Epithelial cell of esophagus (primary cell): ENCODE measurements at places on chromosomes 1 and 21.

- DNase-seq, result no peak
Observed at GRCh38 chr1:237664348-237664747, 226.4 kb downstream of the ZP4 start.

DNA sequence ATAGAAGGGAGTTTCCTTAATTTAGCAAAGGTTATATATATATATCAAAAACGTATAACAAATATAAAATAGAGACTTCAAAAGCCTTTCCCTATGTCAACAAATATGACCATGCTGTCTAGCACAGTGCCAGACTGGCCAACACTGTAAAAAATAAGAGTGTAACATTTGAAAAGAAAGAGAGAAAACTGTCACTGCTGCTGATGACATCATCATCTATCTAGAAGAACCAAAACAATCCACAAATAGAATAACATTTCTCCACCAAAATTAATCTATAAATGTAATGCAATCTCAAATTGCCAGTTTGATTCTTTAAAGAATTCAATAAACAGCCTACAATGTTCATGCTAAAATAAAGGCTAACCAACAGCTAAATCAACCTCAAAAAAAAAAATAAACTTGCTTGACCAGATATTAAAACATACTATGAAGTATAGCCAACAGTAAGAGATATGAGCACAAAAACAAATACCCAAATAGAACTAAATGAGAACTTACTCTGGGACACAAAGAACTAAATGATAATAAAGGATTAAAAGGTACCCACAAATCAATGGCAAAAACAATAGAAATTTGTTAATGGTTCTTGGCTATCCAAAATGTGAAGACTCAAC is 50.2 kb downstream of the ENAH start:
- no peak for DNase-seq

DNA sequence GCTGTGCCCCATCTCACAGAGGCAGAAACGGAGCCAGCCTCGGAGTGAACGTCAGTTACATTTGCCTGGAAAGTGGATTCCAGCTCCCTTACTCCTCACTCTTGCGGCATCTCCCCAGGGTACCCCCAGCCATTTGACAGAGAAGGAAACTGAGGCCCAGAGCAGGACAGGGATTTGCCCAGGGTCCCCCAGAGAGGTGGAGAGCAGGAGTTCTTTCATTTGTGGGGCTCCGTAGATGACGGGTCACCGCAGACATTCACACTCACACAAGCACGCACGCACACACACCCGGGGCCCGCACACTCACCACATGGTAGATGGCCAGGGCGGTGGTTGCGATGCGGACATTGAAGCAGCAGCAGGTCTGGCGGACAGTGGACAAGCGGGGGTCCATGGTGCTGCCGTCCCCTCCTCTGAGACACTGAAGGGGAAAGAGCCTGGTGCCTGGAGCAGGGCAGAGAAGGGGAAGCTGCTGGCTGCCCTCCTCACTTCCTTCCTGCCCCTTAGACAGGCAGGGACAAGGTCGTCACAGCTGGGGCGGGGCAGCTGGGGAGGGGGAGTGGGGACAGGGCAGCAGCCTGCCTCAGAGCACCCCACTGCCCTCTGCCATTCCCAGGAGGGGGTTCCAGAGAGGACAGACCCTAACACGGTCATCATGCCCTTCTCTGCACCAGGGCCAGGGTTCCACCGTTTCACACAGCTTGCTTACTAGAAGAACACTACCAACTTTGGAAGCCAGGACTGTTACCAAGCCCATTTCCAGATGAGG is at the start of gene LAPTM5:
Gene LAPTM5 (minus strand): TSS at position 423 of the 769 bp plus-strand sequence. CDS start 29 bp downstream, at position 394.
- no peak for DNase-seq

GRCh38 chr1:212656730-212657129 is 42.9 kb downstream of the BATF3 start:
- peak; percentile 26 for DNase-seq

DNA sequence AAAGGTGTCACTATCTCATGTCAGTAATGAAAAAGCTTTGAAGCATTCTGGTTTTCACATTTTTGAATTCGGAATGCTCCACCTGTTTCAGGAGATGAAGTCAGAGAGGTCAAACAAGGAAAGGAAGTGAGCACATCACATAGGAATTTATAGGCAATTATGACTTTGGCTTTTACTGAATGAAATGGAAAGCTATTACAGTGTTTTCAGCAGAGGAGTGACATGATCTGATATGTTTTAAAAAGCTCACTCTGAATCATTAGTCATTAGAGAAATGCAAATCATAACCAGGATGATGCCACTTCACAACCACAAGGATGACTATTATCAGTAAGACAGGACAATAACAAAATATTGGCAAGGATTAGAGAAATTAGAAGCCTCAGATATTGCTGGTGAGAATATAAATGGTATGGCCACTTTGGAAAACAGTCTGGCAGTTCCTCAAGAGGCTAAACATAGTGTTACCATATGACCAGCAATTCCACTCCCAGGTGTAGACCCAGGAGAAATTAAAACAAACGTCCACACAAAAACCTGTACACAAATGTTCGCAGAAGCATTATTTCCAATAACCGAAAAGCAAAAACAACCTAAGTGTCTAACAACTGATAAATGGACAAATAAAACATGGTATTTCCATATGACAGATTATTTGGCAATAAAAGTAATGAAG is 7.5 kb downstream of the TAF1A start:
- peak; percentile 81 for DNase-seq

- DNase-seq, result no peak
Observed at GRCh38 chr1:1432274-1432950, 3.1 kb upstream of the VWA1 start.

- no peak for DNase-seq
Observed at GRCh38 chr1:67166196-67166595, at the start of gene IL23R. Gene IL23R (plus strand): TSS chr1:67166454. CDS start chr1:67168121, 1,667 bp downstream.

GRCh38 chr1:223338811-223339746 is 24.9 kb downstream of the SUSD4 start:
- DNase-seq, result no peak

GRCh38 chr21:16532840-16533239 is 803.1 kb downstream of the USP25 start:
- peak; percentile 46 for DNase-seq

DNA sequence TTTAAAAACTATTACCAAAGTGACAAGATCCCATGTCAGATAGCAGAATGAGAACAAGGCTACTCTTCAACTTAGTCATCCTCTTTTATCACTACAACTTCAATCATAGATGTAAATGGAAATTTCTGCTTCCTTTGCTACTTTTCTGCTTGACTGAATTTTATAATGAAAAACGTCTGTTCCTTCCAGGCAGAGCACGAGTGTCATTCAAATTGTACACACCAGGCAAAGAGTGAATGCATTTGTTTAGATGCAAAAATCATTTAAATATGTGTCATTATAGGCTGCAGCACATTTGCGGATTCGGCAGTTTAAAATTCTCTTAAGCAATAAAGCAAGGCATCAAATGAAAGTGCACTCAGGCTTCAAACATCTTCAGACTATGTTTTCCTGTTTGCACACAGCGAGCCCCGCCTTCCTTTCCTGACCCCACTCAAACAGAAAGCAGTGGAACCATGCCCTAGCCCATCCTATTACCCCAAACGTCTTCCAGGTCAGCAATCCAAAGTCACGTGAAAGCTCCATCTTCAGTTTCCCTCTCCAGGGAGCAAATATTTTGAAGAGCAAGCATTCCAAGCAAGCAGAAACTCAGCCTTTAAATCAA is 99.6 kb downstream of the APP start:
- peak; percentile 29 for DNase-seq

DNA sequence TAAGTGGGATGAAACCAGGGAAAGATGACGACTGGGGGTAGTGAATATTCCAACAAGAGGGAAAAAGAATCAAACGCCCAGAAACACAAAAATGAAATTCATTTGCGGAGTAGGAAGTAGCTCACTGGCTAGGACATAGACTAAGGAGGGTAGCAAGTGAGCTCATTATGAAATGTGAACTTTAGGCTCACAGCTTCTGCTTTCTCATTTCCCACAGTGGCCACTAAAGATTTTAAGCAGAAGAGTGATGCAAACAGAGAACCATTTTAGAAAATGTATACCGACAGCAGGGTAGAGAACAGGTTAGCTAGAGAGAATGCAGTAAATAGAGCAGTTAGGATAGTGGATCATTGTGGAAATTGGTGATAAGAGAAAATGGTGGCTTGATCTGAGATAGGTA is 3.5 kb downstream of the CD48 start:
- no peak for DNase-seq

- DNase-seq, result peak; percentile 13
Observed at GRCh38 chr1:210294999-210295745, 33.5 kb upstream of the HHAT start.

- DNase-seq, result peak; percentile 62
Observed at GRCh38 chr1:105137543-105138457, 1388.1 kb downstream of the AMY1C start.

- no peak for DNase-seq
Observed at GRCh38 chr1:92834617-92835016, 2.8 kb downstream of the RPL5 start.

GRCh38 chr1:230112782-230113181 is 45.7 kb downstream of the GALNT2 start:
- no peak for DNase-seq

DNA sequence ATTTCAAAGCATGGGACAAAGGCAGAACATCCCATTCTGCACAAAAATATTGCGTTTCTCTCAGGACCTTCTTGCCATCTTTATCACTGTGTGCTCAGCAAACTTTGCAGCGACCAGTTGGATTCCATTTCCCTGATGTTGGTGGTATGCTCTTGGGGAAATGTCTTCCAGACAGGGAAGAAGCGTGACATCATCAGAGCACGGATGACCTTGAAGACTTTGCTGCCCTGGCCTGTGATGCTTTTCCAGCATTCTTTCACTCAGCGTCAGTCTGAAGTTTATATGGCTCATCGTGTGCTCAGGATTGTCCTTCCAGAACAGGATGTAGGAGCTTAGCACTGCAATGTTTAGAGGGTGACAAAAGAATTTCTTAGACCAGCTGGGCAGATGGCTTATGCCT is 131.4 kb upstream of the F3 start:
- DNase-seq, result no peak

DNA sequence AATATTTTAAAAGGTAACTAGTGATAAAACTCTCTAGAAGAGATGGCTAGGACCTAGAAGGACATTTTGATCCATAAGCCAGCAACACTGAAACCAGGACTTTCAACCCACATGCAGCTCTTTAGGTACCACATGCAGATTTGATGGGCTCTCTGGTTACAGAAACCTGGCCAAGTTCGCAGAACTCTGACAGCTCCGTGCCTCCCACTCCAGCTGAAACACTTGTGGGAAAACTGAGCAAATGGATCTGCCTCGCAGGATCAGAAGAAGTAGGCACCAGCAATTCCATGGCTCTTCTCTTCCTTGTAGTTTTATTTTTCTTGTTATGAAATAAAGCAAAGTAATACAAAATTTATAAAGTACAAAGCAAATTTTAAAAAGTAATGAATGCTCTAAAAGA is 58.5 kb downstream of the ST6GALNAC5 start:
- DNase-seq, result no peak

GRCh38 chr1:209871006-209871405 is 43.2 kb downstream of the UTP25 start:
- DNase-seq, result no peak

- DNase-seq, result peak; percentile 26
Observed at GRCh38 chr1:32702599-32703478, at the start of gene SYNC. Gene SYNC (minus strand): TSS chr1:32702770. CDS start chr1:32702660, 110 bp downstream.

DNA sequence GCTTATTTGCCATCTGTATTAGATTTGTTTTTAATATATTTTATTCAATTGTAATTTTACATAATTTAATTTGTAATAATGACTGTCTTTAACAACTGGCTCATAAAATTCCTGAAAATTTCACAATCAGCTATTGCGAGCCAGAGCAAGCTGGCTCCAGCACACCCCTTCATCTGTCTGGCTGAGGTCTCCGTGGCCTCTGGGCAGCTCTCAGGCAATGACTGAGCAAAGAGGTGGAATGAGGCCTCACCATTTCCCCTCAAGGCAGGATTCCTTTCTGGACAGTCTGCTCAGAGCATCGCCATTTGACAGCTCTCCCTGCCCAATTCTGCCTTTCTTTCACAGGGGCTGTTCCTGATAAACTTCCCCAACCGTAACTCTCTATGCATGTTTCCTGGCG is 5.8 kb upstream of the KANK4 start:
- DNase-seq, result peak; percentile 97

DNA sequence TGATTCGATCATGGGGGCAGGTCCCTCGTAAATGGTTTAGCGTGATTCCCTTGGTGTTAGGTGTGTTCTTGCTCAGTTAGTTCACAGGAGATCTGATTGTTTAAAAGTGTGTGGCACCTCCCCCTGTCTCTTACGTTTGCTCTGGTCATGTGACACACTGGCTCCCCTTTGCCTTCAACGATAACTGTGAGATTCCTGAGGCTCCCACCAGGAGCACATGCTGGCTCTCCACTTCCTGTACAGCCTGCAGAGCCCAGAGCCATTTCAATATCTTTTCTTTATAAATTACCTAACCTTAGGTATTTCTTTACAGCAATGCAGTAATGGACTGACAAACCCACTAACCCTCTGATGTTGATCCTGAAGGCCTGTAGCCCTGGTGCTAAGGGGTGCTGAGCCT is 141.9 kb downstream of the FCRL5 start:
- no peak for DNase-seq

GRCh38 chr1:76124196-76124595 is 49.6 kb downstream of the ST6GALNAC3 start:
- DNase-seq, result peak; percentile 25

GRCh38 chr1:98458511-98459485 is 202.7 kb upstream of the SNX7 start:
- DNase-seq, result peak; percentile 14

DNA sequence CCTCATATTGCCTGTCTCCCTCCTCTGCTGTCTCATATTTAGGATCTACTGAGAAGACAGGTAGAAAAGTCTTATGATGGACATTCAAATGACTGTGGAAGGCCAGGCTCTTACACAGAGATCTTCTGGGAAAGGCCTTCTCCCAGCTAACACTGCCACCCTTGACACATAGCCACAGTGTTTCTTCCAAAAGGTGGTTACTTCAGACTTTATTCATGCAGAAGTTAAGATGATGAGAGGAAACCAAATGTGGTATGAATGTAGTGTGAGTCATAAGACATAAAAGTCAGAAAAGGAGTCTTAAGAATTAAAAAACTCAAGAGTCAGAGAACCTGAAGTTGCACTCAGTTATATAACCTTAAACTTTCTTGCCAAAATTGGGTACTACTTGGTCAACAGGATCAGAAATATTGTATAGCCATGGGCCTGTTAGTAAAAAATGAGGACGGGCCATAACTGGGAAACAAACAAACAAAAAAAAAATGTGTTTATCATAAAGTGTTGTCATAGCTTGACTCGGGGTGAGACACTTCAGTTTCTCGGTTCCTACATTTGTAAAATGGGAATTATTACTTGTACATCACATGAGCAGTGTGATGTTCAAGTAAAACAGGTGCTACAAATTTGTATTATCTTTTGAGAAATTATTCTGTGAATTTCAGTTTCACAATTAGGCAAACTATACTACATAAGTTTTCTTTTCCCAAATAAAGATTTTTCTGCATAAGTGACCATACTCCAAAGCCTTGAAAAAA is 1.2 kb upstream of the DENND1B start:
- DNase-seq, result peak; percentile 78

- no peak for DNase-seq
Observed at GRCh38 chr1:242083742-242084141, 84.8 kb upstream of the MAP1LC3C start.

GRCh38 chr1:184499616-184500015 is 112.8 kb downstream of the C1orf21 start:
- no peak for DNase-seq
